ENCODE measurements at places on chromosomes 3 and 15. TPM values are rescaled to one million over a fixed set of nuclear protein-coding genes. Genes with fewer than 3 reads are reported as not detected.

DNA sequence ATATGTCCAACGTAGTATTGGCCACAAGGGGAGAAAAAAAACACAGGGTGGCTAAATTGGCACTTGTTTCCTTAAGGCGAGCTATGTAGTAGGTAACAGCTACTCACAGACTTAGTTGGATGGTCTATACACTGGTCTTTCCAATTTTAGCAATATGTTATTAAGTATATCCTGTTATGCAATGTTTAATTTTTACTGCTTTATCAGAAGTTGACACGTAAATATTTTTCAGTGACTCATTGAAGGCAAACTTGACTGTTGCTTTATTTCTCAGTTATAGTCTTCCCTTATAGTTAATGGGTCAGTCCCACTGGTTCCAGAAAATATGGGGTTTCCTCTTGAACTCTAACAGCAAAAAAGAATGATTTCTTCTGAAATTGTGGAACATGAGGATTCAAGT is 46.5 kb downstream of the ADPGK start:
- DNase-seq: no peak

GRCh38 chr3:106930086-106930485 is 447.2 kb upstream of the CCDC54 start:
- no peak for DNase-seq

- no peak for DNase-seq
Observed at GRCh38 chr3:9399746-9400145, 2.3 kb downstream of the SETD5 start.

- no peak for DNase-seq
Observed at GRCh38 chr3:24476871-24477656, 17.6 kb downstream of the THRB start.

DNA sequence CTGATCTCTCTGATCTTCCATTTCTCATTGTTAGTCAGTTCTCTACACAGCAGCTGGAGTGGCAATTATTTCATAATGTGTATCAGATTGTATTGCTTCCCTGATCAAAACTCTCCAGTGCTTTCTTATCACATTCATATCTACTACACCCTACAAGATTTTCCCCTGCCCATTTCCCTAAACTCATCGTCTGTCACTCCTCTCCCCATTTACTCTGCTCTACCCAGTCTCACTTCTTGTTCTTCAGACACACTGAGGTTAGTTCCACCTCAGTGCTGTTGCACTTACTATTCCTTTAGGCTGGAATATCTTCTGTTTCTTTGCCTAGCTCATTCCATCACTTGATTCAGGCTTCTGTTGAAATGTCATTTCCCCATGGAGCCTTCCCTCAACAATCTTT is 197.1 kb downstream of the SATB1 start:
- no peak for DNase-seq

DNA sequence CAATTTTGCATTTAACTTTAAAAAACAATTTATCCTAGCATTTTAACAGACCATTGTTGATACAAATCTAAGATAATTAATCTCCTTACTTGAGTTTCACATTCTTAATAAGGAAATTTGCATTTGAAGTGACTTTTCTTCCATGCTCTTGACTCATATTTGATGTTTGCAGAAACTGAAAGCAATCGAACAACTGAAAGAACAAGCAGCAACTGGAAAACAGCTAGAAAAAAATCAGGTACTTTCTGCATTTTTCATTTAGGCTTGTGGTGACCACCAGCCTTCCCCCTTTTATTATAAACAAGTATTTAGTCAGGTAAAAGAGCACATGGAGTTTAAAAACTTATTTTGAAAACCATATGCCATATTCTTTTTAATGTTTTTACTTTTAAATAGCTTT is 20.1 kb upstream of the SELENOT start:
- no peak for DNase-seq

GRCh38 chr15:56234804-56235203 is 8.9 kb downstream of the RFX7 start:
- no peak for DNase-seq

DNA sequence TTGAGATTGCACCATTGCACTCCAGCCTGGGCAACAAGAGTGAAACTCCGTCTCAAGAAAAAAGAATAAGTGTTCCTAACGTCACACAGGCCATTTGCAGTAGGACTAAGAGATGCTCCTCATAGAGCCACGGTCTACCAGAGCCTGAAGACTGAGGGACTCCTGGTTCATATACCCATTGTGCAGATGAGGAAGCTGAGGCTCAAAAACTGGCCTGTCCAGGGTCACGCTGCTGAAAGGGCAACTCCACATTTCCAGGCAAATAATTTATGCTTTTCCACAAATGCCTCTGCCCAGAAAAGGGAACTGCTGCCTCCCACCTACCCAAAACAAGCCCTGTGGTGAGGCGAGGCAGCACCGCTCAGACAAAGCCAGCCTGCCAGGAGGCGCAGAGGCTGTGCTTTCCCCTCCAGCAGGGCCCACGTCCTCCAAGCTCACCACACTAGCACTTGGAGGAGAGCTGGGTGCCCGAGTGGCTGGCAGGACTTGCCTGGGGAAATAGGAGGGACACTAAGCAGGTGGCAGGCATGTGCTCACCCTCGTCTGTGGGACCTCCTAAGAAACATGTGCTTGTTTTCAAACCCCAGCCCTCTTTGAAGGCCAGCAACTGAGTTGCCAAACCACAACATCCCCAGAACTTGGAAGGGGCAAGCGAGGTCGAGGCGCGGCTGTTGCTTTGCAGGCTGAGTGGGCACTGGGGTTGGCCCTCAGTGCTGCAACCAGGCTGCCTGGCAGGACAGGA is 195.6 kb downstream of the XXYLT1 start:
- DNase-seq: no peak

DNA sequence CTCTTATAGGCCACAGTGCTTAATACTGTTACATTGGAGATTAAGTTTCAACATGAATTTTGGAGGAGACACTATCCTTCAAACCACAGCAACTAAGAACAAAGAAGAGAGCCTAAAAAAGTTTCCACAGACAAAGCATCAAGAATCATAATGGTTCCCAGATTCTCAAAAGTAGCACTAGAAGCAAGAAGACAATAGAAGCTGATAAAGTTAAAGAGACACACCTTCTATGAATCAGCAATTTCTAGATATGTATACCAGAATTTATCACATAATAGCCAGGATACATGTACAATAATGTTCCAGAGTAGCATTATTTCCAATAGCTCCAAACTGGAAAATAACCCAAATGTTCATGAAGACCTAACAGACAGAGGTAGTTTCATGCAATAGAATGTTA is 12.2 kb downstream of the NKIRAS1 start:
- no peak for DNase-seq

DNA sequence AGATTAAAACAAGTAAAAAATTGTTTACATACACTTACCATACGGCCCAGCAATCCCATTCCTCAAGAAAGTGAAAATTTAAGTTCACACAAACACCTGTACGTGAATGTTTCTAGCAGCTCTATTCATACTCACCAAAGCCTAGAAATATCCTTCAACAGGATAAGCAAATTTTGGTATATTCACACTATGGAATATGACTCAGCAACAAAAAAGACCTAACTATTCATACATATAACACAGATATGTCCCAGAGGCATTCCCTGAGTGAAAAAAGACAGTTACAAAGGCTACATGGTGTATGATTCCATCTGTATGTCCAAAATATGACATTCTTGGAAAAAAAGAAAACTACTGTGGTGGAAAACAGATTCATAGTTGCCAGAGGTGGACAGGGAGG is 40.1 kb upstream of the THUMPD3 start:
- no peak for DNase-seq

- no peak for DNase-seq
Observed at GRCh38 chr3:186380622-186381380, 18.8 kb upstream of the DGKG start.

DNA sequence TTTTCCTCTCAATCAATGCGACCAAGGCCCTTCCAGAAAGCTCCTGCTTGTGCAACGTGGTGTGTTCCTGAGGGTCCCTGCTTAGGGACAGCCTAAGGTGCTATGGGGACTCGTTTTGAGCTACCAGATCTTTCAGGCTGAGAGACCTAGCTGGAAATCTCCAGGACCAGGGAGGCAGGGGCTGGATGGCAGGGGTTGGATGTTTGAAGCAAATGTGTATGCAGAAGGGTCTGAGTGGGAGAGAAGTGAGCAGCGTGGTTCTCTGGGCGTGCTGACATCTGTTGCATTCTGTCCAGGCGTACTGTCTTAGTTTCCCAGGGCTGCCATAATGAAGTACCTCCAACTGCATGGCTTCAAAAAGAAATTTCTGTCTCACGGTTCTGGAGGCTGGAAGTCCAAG is 31.7 kb upstream of the SLCO2A1 start:
- DNase-seq: no peak

DNA sequence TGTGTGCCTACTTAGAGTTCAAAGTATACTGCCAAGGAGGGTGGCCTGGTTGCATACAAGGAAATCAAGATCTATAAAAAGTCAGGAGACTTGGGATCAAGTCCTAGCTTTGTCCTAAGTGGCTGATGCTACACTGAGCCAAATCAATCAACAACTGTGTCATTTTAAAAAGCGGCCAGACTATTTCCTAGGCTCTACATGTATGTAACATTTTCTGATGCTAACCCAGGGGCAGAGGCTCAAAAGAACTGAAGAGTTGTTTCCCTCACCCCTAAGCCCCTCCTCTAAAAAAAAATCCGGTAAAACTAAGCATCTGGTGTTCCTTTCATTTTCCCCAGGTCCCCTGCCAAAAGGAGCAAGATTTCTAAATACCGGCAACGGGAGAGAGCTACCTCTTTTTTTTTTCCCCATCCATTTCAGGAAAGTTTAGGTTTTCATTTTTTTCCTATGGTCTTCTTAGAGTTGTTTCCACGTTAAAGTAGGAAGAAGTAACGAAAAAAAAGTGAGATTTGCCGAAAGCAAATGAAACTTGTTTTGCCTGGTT is 18.8 kb upstream of the CHD2 start:
- DNase-seq: no peak

- DNase-seq: no peak
Observed at GRCh38 chr15:49989498-49989897, 129.5 kb downstream of the ATP8B4 start.

- DNase-seq: no peak
Observed at GRCh38 chr3:145681181-145681580, 479.8 kb downstream of the PLOD2 start.

- no peak for DNase-seq
Observed at GRCh38 chr15:41160639-41161315, 44.7 kb upstream of the INO80 start.

DNA sequence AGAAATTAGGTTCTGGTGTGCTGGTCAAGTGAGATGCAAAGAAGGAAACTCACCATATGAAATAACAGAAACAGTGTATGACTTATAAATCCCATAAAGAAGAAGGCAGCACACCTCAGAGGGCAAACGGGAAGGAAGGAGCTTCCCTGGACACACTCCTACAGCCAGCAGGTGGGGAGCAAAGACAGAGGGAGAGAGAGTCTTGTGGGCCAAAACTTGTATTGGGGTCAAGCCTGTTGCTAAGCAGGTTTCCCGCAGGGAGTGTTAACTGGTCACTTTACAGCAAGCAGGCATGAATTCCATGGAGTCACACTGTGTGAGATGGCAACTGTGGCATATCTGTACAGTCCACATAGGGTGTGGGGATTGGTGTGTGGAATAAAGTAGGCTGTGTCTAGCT is 222.9 kb upstream of the NDN start:
- no peak for DNase-seq

GRCh38 chr3:30513374-30514152 is 92.8 kb upstream of the TGFBR2 start:
- no peak for DNase-seq

GRCh38 chr3:141326123-141326522 is 42.2 kb upstream of the ZBTB38 start:
- DNase-seq: no peak

The UBA5 gene
- polyA plus RNA-seq: 15.5 TPM

The ZDHHC23 gene
- polyA plus RNA-seq: 5.2 TPM

The ITGA11 gene
- polyA plus RNA-seq: 0.05 TPM

The RASL12 gene
- 16.7 TPM for polyA plus RNA-seq

The TPRG1 gene
- polyA plus RNA-seq: 0.11 TPM

Measured in H1 (cell line).